Activated naive CD8-positive, alpha-beta T cell treated with anti-CD3 and anti-CD28 coated beads, Interleukin-2, amount 50 U/mL, for 16 hours (primary cell): ENCODE measurements at places on chromosomes 2 and 18.

GRCh38 chr2:45909677-45910191 is 258.3 kb downstream of the PRKCE start:
- no peak for DNase-seq

DNA sequence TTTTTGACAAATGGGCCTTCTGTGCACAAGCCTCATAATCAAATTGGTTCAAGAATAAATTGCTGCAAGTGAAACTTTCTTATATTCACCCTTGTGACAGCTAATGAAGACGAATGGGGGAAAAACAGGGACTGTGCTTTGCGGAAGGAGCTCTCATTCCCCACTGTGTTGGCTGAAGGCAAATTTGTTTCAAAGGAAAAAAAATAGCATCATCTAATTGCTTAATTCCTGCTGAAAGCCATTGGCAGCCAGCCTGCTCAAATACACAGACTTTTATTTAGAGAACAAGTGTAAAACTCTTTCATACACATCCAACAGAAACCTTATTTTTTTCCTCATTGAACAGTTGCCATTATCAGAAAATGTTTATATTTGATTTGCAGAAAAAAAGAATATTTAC is 172.3 kb downstream of the ARL6IP6 start:
- DNase-seq = no peak

DNA sequence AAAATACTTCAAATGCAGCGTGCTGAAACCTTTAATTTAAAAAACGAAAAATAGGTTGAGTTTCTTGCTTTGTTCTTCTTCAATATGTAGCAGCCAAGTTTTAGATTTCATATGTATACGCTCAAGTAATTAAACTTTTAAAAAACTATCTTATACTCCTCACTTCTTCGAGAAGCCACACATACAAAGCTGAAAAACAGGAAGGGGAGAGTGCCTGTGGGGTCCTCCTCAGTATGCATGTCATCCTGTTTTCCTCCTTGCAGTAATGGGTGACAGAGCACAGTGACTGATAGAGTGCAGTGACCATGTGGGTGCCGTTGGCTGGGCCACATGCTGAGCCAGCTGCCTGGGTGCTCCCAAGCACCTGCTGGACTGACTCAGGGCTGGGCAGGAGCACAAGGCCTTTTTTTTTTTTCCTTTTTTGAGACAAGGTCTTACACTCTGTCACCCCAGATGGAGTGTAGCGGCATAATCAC is 33.3 kb downstream of the UXS1 start:
- no peak for DNase-seq

DNA sequence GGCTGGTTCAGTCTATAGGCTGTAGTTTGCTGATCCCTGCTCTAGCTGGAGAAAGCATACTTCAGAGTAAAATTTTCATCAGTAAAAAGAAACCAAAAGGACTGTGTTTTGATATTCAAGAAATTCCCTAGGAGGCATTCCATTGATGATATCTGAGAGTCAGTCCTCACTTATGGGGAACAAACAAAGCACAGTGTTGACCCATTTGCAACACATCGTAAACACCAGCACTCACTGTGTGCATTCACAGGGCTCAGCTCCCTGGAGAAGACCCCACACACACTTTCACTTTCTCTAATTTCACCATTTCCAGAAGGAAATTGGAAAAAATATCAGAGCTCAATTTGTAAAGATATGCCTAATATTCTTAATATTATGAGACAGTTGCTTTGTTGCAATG is 147.1 kb downstream of the PIEZO2 start:
- DNase-seq = no peak

DNA sequence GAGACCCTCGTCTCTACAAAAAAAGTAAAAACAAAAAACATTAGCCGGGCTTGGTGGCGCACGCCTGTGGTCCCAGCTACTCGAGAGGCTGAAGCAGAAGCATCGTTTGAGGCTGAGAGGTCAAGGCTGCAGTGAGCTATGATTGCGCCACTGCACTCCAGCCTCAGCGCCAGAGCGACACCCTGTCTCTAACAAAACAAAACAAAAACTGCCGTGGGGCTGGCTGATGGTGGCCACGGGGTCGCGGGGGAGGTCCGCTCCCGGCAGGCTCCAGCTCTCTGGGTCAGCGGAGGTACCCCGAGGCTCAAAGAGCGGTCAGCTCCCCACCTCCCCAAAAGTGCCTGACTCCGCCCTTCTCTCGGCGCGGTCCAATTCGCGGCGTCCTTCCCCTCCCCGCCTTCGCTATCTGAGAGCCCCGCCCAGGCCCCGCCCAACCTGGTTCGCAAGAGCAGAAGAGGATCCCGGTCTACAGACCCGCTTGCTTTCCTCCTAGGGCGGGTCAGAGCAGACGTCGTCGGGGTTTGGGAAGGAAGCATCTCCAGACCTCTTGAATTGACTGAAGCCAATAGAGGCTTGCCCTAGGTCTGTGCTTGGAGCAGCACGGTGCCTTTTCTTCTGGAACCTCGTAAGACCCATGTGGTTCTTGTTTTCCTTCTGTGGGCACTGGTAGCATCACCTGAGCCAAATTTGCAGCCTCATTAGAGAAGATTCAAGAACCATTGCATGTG is 7.8 kb downstream of the RAX start:
- no peak for DNase-seq

DNA sequence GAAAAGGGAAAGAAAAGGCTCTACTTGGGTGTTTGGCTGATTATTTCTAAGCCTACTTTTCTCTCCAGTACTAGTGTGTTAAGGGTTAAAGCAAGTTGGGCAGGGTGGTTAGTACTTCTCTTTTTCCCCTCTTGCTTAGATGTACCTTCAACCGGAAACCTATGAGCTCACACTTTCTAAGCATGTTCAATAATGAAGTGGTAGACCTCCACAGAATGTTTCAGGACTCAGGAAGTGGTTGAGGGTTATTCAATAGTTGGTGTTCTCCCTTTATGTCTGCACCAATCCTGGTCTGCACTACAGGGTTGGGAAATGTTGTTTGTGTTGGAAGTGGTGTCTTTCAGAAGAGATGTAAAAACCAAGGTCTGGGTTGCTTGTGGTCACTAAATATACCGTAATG is 137.1 kb downstream of the ZEB2 start:
- DNase-seq = no peak

GRCh38 chr2:64838817-64839216 is 150.4 kb upstream of the SLC1A4 start:
- no peak for DNase-seq

- DNase-seq = no peak
Observed at GRCh38 chr2:33107690-33108482, 161.1 kb downstream of the LTBP1 start.

DNA sequence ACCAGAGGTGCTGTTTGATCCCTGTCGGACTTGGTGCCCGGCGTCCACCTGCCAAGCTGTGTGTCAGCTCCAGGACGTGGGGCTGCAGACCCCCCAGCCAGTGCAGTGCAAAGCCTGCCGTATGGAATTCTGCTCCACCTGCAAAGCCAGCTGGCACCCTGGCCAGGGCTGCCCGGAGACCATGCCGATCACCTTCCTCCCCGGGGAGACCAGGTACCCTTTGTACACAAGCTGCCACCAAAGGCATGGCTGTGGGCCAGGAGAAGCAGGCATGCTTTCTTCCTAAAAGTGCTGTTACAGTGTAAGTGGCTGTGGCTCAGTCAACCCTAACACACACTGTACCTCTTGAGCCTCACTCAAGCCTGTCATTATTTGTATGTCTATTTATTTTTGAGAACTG is 103.3 kb downstream of the RNF144A start:
- no peak for DNase-seq

GRCh38 chr2:208315081-208315788 is 49.2 kb downstream of the PIKFYVE start:
- no peak for DNase-seq

DNA sequence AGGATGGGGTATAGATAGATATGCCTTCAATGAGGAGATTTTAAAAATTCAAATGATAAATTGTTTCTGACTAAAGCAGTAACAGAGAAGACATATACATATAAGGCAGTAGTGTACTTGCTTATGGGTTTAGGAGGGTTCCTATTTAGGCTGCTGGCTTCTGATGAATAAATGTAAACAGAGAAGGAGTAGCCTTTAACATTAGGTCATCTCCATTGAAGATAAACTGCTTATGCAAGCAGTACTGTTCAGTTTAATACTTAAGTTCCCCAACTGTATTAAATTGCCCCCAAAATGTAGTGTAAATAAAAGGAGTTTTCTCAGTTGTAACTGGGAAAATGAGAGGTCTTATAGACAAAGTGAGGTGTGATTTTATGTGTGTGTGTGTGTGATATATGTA is 217.7 kb upstream of the TMEFF2 start:
- no peak for DNase-seq

- DNase-seq = no peak
Observed at GRCh38 chr2:195756218-195756942, 99.4 kb downstream of the SLC39A10 start.

- DNase-seq = no peak
Observed at GRCh38 chr2:217661378-217661777, 341.4 kb downstream of the TNS1 start.
